A549 treated with Mapracorat at 1 μM for 4 hours (cell line): ENCODE measurements at places on chromosomes 16 and 17. TPM values are rescaled to one million over a fixed set of nuclear protein-coding genes. Genes with fewer than 3 reads are reported as not detected.

Gene PRRT2
- 0.16 to 0.39 TPM (median 0.24 TPM) in 5 replicates for total RNA-seq

Gene EIF3CL
- 61.2 to 124 TPM (median 71.7 TPM) in 5 replicates for total RNA-seq

Gene RTN4RL1
- 8.4 to 11.6 TPM (median 9.8 TPM) in 5 replicates for total RNA-seq

Gene CCDC40
- total RNA-seq, result 6.7 to 7.9 TPM (median 7.2 TPM) in 5 replicates

Gene KRTAP9-9
- not detected in 5 replicates for total RNA-seq

Gene RNF222
- not detected in 5 replicates for total RNA-seq

Gene RPH3AL
- total RNA-seq, result 27.6 to 33.0 TPM (median 31.1 TPM) in 5 replicates

Gene NGFR
- 0.63 to 0.97 TPM (median 0.81 TPM) in 5 replicates for total RNA-seq

Gene MMP2
- 7.8 to 11.5 TPM (median 10.1 TPM) in 5 replicates for total RNA-seq

Gene SLFN11
- 3.3 to 7.0 TPM (median 6.5 TPM) in 5 replicates for total RNA-seq

Gene CSF3
- 0.18 to 0.97 TPM (median 0.53 TPM) in 5 replicates for total RNA-seq

Gene NOG
- total RNA-seq, result 0.78 to 1.4 TPM (median 1.1 TPM) in 5 replicates

Gene HS3ST3A1
- 0.32 TPM in 1 of 5 replicates, not detected in the others for total RNA-seq

Gene CHST4
- 0.08 TPM in 1 of 5 replicates, not detected in the others for total RNA-seq

Gene CDH3
- 0.16 to 0.41 TPM (median 0.24 TPM) in 5 replicates for total RNA-seq

Gene IRF8
- total RNA-seq, result 0.13 to 0.39 TPM (median 0.22 TPM) in 5 replicates

Gene ACD
- 25.9 to 36.9 TPM (median 36.1 TPM) in 5 replicates for total RNA-seq

Gene FOXN1
- 0.04 to 0.08 TPM (median 0.06 TPM) in 3 of 5 replicates, not detected in the others for total RNA-seq

Gene EPN3
- 0.13 to 0.29 TPM (median 0.19 TPM) in 5 replicates for total RNA-seq

Gene TP53
- total RNA-seq, result 41.5 to 46.5 TPM (median 42.4 TPM) in 5 replicates

Gene CCR7
- total RNA-seq, result 0.94 to 1.3 TPM (median 1.2 TPM) in 5 replicates
